ENCODE measurements at places on chromosomes 6 and 20.

GRCh38 chr6:6469074-6469473 is 119.4 kb upstream of the LY86 start:
- DNase-seq: peak; percentile 41

GRCh38 chr20:46991880-46992639 is 97.4 kb downstream of the EYA2 start:
- DNase-seq: no peak

GRCh38 chr6:149233056-149233715 is 84.3 kb upstream of the TAB2 start:
- DNase-seq: peak; percentile 67

DNA sequence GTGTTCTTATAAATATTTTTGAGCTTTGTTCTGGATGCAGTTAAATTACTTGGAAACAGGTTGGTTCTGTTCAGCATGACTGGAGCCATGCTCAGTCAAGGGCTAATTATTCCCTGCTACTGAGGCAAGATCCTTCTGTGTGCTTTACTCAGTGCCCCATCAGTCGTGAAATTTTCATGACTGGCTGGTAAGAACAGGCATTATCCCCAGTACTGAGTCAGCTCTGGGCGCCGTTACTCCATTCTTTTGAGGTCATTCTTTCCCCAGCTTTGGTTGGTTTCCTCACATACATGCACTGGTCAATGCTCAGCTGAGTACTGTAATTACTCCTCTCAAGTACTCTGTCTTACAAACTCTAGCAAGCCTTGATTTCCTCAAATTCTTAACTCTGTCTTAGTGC is 71.3 kb downstream of the CDKAL1 start:
- peak; percentile 4 for DNase-seq

DNA sequence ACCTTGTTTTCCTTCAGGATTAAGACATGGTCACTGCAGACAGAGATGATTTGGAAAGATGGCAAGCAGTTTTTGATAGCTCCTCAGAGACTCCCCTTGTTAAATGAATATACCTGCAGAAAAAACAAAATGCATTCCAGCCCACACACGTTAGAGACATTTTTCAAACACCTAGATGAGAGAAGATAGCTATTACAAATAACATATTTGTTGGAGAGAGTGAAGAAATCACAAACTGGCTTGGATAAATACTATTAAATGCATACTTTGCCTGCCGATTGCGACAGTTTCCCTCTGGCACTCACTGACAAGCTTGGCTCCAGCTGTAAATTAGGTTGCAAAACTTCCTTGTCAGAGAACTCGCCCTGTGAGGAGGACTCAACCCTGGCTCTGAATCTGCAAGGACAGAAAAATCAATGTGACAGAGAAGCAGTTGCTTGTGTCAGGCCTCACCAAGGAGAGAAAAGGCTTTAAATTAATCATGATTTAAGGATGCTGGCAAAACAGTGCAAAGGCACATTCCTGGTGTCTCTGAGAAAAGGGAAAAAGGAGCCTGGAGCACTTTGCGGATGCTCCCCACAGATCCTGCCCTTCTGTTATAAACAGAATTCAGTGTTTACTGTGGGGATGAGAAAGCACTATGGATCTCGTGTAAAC is 423.7 kb upstream of the MARCKS start:
- DNase-seq: peak; percentile 87

GRCh38 chr6:148147463-148147830 is 195.2 kb upstream of the SASH1 start:
- no peak for DNase-seq

GRCh38 chr20:54337144-54337543 is 129.3 kb downstream of the PFDN4 start:
- no peak for DNase-seq

GRCh38 chr20:9993137-9993536 is 41.6 kb upstream of the ANKEF1 start:
- DNase-seq: no peak

DNA sequence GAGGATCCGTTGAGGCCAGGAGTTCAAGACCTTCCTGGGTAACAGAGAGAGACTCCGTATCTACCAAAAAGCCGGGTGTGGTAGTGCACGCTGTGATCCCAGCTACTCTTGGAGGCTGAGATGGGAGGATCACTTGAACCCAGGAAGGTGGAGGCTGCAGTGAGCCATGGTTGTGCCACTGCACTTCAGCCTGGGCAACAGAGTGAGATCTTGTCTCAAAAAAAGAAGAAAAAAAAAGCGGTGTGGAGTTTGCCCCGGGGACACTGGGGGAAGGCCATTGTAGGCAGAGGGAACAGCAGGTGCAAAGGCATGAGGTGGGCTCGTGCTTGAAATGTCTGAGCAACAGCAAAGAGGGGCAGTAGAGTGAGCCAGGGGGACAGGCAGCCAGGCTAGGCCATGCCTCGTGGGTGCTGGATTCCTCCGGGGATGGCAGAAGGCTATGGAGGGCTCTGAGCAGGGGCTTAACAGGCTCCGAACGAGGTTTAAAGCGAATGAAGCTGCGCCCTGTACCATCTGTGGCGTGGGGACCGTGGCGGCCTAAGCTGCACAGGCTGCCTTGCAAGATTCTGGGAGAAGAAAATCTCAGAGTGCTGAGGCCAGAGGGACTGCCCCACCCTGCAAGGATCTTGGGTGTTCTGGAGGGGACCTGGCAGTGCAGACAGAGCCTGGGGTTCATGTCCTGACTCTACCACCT is 36.9 kb upstream of the NOL4L start:
- peak; percentile 14 for DNase-seq

DNA sequence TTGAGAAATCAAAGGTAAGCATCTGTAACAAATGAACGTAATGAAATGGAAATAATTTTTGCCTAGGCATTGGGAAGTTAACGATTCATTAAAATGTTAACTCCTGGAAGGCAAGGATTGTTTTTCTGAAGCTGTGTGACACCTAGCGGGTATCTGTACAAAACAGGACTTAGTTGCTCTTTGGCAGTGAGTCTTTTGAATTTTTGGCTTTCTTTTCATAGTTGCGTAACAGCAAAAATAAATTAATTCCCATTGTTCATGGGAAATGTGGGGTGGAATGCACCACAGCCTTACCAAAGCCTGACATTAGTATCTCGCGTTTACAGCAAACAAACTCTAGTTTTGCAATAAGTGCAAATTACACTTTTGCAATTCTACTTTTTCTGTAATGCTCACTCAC is 92.7 kb upstream of the DTNBP1 start:
- no peak for DNase-seq

DNA sequence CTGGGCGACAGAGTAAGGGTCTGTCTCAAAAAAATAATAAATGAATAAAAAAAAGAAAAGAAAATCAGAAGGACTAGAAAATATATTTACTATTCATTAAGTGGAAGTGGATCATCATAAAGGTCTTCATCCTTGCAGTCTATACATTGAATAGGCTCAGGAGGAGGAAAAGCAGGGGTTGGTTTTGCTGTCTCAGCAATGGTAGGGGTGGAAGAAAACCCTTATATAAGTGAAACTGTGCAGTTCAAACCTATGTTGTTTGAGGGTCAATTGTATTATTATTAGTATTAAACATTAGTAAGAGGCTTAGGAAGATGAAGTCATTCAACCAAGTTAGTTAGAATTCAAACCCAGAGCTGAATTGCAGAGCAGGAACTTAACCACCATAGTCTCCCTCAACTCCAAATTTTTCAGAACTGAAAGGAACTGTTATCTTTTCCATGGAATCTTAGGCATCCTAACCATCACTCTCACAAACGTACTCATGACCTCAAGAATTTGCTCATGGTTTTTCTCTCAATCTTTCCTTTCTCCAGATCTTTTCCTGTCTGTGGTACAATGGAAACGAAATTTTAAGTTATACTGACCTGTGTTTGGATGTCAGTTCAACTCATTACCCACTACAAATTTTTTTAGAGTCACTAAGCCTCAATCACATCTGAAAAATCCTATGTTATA is 7.7 kb upstream of the SMIM13 start:
- DNase-seq: no peak

GRCh38 chr20:19911810-19912382 is 105.3 kb upstream of the NAA20 start:
- DNase-seq: no peak

DNA sequence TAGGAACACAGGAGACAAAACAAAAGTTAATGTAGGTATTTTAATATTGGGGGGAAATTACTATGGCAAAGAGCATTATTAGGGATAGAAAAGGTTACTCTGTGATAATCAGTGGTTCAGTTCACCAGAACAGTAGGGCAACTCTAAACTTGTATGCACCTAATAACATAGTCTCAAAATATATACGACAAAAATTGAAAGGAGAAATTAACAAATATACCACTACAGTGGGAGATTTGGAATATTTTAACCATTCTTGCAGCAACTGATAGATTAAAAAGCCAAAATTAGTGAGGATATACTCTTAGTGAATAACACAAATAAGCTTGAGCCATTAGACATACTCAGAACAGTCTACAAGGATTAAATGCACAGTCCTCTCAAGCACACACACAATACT is 11.0 kb downstream of the ARMC12 start:
- DNase-seq: no peak

GRCh38 chr6:143515061-143515760 is 3.7 kb upstream of the FUCA2 start:
- DNase-seq: no peak

DNA sequence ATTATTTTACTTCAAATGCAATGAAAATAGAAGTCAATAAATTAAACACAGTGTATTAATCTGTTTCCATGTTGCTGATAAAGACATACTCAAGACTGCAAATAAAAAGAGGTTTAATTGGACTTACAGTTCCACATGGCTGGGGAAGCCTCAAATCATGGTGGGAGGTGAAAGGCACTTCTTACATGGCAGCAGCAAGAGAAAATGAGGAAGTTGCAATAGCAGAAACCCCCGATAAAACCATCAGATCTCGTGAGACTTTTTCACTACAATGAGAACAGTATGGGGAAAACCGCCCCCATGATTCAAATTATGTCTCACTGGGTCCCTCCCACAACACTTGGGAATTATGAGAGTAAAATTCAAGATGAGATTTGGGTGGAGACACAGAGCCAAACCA is 82.2 kb downstream of the GPR63 start:
- DNase-seq: peak; percentile 18

GRCh38 chr6:145539831-145540230 is 195.5 kb downstream of the EPM2A start:
- DNase-seq: no peak

GRCh38 chr20:58028123-58028522 is 200.3 kb downstream of the ANKRD60 start:
- DNase-seq: no peak

- no peak for DNase-seq
These were observed 54.0 kb downstream of the IL20RA start for GRCh38 chr6:136990754-136991153.

DNA sequence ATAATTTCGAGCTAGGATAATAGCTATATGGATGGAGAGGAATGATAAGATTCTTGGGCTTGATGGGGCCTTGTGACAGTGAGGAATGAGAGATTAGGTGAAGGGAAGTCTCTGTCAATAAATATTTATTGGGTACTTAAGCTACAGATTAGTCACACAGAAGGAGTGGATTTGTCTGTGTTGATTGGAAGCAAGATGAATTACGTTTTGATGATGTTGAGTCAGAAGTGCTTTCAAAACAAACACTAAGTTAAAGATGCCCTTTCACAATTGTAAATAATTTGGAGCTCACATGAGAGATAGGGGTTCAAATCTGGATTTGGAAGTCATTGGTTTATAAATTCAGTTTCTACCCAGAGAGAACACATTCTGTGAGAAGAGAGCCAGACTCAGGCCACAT is 834.2 kb downstream of the KIF16B start:
- no peak for DNase-seq

DNA sequence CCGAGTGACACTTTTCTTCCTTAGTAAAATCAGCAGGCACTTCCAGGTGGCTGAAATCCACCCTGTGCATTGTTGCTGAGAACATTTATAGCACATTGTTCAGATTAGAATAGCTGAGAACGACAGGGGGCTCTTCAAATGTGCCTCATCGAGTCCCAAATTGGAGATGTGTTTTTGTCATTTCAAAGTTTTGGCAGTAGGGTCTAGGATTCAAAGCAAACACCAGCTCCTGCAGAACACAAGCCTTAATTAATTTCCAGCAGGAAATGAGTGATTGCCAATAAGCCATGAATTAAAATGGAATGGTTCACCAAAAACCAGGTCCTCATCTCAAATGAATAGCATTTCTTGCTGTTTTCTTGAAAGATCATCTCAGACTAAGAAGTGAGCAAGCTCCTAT is 171.6 kb downstream of the PLCB1 start:
- DNase-seq: no peak

- DNase-seq: peak; percentile 26
These were observed 9.9 kb upstream of the RFPL4B start for GRCh38 chr6:112337209-112337638.

DNA sequence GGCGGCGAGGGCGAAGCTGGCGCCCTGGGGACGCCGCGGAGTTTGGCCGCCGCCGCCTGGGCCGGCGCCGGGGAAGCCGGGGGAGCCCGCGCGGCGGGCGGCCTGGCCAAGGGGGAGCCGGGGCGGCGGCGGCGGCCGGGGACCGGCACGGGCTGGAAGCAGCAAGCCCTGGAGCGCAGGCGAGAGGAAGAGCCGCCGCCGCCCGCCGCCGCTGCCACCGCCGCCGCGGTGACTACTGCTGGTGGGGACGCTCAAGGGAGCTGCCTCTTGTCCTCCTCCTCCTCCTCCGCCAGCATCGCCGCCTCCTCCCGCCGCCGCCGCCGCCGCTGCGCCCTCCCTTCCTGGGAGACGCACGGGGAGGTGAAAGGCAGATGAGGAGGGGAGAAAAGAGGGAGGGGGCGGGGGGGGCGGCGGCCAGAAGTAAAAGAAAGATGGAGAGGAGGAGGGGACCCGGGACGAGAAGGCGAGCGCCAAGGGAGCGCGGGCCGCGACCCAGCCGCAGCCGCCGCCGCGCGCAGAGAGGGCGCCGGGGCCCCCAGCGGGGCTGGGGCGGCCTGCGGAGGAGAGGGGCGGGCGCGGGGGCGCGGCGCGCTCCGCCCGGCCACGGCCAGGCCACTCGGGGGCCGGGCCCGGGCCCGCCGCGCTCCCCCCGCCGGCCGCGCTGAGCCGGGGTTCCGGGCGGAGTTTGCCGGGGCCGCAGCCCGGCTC is 846 bp downstream of the PDE10A start:
- DNase-seq: no peak

DNA sequence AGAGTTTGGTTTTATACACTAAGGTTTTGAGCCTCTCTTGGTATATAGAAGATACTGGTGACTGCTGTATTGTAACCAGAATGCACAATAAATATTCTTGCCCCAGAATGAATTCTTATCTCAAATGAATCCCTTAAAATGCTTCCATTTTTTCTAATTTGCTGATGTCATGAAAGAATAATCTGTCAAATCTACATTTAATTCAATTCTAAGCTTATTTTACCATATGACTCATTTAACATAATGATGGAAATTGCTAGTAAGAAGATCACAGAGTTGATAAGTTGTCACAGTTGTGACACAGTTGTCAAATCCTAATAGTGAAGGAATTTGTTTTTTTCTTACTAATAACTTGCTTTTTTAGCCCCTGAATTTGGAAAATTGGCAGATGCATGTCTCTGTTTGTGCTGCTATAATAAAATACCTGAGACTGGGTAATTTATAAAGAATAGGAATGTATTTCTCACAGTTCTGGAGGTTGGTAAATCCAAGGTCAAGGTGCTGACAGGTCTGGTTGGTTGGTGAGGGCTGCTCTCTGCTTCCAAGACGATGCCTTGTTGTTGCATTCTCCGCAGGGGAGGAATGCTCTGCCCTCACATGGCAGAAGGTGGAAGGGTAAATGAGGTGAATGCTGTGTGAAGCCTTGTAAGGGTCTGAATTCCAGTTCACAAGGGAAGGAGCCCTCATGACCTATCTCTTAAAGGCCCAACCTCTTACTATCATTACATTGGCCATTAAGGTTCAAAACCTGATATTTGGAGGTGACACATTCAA is 4.7 kb downstream of the ECT2L start:
- no peak for DNase-seq

Measured in NB4 (cell line).